ENCODE measurements at places on chromosomes 16 and 17. TPM values are rescaled to one million over a fixed set of nuclear protein-coding genes. Genes with fewer than 3 reads are reported as not detected.

The RPL23 gene
- polyA plus RNA-seq = 2,357 TPM

The TAT gene
- polyA plus RNA-seq = 0.20 TPM

The MYOCD gene
- polyA plus RNA-seq = 59.4 TPM

The SLC13A2 gene
- 0.03 TPM for polyA plus RNA-seq

The CHST5 gene
- polyA plus RNA-seq = 0.09 TPM

The STH gene
- not detected for polyA plus RNA-seq

The FNDC8 gene
- polyA plus RNA-seq = 0.05 TPM

The ZP2 gene
- polyA plus RNA-seq = not detected

The CCDC200 gene
- polyA plus RNA-seq = not detected

GRCh38 chr17:10768750-10769251 lies 35.1 kb downstream of the TMEM238L start:
- no peak for DNase-seq

GRCh38 chr17:34131386-34131785 lies 123.7 kb upstream of the CCL2 start:
- DNase-seq = no peak

DNA sequence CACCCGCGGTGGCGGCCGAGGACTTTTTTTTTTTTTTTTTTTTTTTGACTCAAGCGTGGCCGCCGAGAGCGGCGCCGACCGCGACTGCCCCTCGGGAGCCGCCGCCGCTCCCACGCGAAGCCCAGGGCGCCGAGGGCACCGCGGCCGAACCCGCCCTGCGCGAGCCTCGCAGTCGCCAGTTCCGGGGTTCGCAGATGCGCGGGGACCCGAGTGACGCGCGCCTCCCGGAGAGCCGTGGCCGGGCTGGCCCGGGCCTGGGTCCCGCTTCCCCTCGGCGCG lies 1.1 kb downstream of the METRNL start:
- no peak for DNase-seq

DNA sequence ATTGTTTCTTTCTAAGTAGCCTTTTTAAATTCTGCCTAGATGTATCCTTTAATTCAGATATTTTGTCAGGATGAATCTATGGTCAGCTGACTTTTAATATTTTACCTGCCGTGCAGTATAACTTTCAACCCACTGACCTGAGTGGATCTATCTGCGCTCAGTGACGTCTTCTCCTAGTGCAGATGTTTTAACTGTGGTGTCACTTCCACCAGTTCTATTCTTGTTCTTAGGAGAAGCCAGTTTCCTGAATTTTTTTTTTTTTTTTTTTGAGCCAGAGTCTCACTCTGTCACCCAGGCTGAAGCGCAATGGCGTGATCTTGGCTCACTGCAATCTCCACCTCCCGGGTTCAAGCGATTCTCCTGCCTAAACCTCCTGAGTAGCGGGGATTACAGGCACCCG lies 5.0 kb upstream of the TM4SF5 start:
- no peak for DNase-seq

GRCh38 chr17:17028059-17028877 lies 14.0 kb upstream of the MPRIP start:
- DNase-seq = peak; percentile 78

DNA sequence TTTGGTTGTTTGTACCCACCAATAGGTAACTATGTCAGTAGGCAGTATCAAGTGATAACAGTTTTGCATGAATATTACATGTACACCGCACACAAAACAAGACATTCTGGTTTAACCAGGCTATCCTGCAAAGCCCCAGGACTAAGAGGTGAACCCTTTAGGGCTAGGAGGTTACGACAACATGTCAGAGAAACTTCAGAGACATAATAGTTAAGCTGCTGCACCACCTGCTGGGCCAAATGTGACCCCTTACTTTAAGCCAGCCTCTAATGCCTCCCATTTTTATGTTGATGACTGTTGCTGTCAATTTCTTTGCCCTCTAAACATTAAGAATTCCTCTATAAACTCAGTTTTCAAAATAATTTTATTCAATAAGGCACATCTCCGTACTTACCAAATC lies 15.4 kb downstream of the SRP68 start:
- no peak for DNase-seq

DNA sequence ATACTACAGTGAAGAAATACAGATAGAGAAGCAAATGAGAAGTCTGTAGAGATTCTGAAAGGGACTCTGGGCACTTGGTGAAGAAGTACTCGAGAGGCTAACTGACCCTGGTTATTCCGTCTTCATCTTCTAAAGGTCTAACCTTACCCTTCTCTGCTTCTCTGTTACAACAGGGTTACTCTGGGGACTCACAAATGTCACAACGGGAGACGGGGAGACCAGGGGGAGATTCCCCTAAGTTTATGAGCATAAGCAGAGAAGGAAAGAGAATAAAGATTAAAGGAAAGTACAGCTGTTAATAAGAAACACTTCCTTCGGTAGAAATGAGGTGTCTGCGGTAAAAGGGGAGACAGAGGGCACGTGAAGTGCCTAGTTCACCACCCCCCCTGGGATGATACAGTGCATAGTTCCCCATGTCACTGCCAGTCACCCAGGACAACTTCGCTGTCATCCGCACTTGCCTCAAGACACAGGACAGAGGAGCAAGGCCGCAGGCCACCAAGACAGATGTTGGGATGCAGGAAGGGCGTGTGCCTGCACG lies 75.2 kb upstream of the TRAP1 start:
- DNase-seq = no peak

DNA sequence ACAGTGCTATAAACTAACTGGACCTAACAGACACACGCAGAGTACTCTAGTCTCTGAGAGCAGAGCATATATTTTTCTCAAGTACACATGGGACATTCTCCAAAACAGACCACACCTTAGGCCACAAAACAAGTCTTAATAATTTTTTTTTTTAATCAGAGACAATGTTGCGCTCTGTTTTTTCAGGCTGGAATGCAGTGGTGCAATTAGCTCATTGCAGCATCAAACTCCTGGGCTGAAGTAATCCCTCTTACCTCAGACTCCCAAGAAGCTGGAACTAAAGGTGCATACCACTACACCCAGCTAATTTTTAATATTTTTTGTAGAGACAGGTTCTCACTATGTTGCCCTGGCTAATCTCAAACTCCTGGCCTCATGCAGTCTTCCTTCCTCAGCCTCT lies 37.7 kb downstream of the ULK2 start:
- no peak for DNase-seq

DNA sequence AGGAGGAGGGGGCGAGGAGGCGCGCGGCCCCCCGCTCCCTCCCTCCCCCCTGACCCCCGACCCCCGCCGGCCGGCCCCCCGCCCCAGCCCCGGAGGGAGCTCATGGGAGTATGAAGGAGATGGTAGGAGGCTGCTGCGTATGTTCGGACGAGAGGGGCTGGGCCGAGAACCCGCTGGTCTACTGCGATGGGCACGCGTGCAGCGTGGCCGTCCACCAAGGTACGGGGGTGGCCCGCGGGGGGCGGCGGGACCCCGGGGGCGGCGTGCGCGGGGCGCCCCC lies 390 bp downstream of the MLLT6 start:
- DNase-seq = no peak

GRCh38 chr17:9080983-9081382 lies 59.7 kb downstream of the NTN1 start:
- no peak for DNase-seq

DNA sequence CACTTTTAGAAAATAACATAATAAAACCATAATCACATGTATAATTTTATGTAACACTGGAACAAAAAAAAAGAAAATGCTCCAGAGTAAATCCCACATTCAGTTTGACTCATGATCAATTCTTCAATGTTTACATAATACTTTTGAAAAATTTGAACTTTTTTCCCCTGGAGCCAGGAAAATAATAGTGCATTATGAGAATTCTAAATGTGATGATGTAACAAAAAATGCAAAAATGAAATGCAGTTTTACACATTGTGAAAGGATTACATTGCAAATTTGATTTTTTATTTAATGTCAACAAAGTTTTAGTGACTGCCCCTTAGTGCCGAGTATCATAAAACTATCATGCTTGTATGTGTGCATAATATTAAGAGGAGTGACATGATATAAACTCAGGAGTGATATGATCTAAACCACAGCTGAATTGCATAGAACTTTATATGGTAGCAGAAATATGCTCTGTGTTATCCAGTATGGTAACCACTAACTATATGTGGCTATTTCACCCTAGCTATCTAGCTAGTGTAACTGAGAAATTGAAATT lies 238.2 kb downstream of the CDH8 start:
- DNase-seq = no peak

DNA sequence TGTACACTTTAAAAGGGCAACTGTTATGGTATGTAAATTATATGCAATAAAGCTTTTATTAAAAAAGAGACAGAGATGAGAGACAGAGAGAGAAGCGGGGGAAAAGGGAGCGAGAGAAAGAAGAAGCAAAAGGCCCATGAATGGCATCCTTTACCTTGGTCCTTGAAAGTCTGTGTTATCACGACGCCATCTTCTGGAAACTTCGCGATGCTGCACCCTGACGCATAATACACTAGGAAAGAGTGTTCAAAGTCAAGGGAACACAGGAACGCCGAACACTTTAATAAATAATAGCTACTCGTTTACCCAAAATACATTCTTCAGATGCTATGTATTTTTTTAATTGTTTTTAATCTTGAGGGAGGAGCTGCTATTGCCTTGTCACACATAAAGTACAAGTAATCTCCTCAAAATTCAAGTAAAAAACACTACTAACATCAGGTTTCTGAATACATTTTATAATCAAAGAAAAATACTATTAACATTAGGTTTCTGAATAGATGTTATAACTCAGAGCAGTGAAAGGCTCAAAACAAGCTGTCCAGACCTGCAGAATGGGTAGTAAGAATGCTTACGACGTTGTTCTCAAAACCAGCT lies 23.0 kb upstream of the SLC38A8 start:
- no peak for DNase-seq

DNA sequence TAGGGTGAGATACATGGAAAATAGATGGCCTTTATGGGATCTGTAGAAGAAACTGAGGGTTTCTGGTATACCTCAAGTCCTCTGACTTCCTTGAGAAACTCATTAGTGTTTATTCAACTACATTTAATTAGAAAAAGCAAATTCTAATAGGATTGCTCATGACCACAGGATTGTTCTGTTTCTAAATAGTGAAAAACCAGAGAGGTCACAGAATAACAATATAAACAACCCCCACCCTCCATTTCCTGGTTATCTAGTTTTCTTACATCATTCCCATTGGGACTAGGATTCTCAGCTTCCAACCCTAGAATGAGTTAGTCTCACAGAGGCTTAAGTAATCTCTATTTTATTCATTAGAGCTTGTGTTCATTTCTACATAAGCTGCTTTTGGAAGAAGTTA lies 30.0 kb downstream of the SF3B3 start:
- no peak for DNase-seq

GRCh38 chr17:43689131-43689530 lies 27.4 kb upstream of the MEOX1 start:
- DNase-seq = no peak

DNA sequence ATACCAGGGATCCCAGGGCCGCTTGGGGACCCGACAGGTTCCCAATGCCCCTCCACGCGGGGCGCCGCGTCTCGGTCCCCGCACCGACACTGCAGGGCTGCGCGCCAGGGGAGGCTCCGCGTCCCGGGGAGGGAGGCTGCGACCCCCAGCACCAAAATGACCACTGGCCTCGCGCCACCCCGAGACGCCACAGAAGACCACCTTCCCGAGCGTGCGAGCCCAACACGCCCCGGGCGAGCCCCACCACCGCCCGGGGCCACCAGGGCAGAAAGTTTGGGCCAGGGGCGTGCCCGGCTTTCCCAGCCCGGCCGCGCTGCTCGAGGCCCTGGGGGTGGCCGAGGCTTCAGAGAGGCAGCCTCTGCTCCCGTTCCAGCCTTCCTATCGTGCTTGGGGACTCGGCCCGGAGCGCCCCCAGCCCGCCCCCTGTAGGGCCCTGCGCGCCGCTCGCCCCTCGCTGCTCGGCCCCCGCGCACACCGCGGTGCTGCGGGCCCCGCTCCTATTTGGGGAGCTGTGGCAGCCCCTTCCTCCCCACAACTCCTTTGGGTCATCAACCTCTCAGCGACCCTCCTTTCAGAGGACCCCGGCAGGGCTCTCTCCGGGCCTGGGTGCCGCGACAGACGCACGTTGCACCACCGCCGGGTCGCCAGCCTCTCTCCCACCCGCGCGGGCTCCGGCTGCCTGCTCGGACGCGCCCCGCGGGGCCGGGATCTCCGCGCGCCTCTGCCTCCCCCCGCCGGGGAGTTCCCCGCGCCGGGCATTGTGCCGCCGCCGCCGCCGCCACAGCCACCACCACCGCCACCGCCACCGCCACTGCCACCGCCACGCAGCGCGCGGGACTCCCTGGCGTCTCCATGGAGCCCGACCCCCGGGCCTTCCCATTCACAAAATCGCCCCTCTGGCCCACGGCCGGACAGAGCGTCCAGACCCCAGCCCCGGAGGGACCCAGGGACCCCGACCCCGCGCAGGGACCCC lies 892 bp downstream of the RBFOX3 start:
- DNase-seq = no peak

DNA sequence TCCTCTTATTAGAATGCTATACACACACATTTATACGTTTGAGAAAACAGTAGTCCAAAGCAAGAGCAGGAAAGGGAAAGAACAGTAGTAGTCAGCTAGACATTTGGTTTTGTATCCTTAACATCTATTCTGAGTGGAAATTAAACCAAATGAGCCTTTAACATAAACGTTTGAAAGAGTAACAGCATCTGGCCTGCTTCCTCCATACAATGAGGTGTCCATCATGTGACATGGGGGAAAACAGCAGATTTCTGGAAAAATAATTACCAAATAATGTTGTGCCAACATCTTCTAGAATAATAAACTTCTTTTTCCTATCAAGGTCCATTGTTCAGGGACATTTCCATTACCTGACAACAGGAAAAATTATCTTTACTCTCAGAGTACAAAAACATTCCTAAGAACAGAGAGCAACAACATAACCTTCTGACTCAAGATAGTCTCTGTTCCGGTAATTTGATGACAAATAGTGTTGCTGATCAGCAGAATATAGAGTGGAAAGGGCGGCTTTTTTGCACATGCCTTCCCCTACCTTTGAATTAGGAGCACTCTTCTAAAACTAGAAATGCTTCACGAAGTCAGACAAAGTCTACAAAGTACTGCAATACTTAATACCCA lies 20.2 kb downstream of the CYTH1 start:
- DNase-seq = no peak
